ENCODE measurements at places on chromosomes 2 and 18. TPM values are rescaled to one million over a fixed set of nuclear protein-coding genes. Genes with fewer than 3 reads are reported as not detected.

DNA sequence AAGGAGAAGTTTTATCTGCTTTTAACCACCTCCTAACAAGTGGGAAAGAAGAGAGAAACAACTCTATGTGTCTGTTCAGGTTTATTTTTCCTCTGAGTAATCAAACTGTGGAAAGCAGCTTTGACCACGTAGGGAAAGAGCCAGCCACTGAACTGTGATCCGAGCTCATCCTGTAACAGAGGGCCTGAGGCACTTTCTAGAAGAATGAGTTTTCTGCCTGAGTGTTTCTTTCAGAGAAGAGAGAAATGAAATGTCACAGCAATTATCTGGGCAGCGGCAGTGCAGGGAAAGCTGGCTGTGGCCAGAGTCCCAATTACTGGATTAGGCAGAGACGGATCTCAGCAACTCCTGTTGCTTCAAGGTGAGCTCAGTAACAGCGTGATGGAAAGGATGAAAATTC lies 151.9 kb downstream of the CD226 start:
- no peak for DNase-seq

- DNase-seq, result no peak
Observed at GRCh38 chr2:197628043-197628500, 47.3 kb downstream of the RFTN2 start.

DNA sequence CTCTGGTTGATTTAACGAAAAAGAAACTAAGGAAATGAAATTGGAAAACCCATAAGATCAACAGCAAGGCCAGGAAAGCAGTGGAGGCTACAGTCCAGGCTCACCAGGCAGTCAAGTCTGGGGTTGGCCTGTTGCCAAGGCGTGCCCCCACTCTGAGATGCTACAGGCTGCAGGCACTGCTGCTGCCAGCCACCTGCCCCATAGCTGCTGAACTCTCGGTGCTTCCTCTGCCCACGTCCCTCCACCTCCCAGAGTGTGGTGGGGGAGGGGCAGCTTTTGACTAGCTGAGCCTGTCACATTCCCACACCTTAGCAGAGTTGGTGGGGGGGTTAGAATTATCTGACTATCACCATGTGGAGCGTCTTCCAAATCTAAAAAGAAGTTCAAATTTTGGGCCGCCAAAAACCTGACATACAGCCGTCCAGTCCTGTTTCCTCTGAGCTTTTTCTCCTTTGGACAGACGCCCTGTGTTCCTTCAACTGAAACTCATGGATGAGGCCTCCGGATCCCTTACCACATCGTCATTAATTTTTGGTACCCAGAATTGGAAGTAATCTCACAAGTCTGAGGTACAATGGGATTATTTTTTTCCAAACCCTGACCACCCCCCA lies 3.9 kb upstream of the SH3RF3 start:
- no peak for DNase-seq

DNA sequence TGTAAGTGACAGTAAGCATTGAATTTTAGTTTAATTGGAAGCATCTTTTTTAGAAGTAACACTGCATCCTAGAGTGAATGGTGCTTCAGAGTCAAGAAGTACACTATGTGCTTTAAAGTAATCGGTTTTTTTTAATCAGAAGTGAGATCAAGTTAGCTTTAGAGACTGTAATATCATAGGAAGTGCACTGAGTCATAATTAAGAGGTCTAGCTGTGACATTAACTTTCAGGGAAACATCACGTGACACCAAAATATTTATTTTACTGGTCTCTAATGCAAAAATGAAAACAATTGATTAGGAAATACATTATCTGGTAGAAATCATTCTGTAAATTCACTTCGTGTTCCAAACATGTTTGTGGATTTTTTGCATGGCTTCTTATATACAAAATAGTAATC lies 55.3 kb upstream of the KYNU start:
- DNase-seq, result no peak

- no peak for DNase-seq
Observed at GRCh38 chr2:111239107-111239506, 118.4 kb downstream of the BCL2L11 start.

- DNase-seq, result no peak
Observed at GRCh38 chr2:117351396-117351795, 463.1 kb upstream of the DDX18 start.

GRCh38 chr2:234949762-234950434 lies 1.9 kb upstream of the SH3BP4 start:
- DNase-seq, result no peak

Gene UGT1A6
- polyA plus RNA-seq, result 0.10 TPM

Gene DSG1
- not detected for polyA plus RNA-seq

Gene SLC23A3
- 4.3 TPM for polyA plus RNA-seq

Gene YPEL5
- polyA plus RNA-seq, result 110 TPM
